ENCODE measurements at places on chromosomes 6 and 20.

GRCh38 chr6:73050706-73051105 is 174.6 kb downstream of the KHDC1L start:
- DNase-seq = no peak

DNA sequence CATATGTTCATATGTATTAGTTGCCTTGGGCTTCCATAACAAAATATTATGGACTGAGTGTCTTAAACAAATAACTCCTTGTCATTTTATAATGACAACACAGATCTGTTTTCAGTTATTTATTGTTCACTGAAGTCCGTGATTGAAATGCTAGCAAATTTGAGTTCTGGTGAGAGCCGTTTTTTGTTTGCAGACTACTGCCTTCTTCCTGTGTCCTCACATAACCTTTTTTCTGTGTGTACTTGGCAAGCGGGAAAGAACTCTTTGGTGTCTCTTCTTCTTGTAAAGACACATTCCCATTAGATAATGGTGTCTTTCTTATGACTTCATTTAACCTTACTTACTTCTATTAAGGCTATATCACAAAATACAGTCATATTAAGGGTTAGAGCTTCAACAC is 482.9 kb upstream of the EYS start:
- no peak for DNase-seq

DNA sequence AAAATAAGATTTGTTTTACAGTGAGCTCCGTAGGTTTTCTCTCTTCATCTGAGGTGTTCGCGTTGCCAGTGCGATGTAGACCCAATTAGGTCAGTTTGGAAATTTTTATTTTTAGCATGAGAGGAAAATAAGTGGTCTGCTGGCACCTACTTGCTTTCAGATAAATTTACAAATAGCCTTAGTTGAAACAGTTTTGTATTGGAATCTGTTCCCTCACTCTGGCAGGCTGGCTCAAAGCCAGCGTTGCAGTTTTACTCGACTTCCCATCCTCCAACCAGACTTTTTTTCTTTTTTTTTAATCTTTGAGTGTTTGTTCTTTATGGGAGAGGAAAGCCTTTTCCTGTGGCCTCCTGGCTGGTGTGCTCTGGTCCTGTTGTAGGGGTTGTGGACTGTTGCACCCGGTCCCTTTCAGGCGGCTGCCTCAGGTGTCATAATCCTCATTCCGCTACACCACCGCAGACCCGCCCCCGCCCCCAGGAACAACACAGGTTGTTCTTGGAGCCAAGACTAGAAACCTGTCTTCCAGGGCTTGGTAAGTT is 46.7 kb downstream of the TIAM2 start:
- no peak for DNase-seq

DNA sequence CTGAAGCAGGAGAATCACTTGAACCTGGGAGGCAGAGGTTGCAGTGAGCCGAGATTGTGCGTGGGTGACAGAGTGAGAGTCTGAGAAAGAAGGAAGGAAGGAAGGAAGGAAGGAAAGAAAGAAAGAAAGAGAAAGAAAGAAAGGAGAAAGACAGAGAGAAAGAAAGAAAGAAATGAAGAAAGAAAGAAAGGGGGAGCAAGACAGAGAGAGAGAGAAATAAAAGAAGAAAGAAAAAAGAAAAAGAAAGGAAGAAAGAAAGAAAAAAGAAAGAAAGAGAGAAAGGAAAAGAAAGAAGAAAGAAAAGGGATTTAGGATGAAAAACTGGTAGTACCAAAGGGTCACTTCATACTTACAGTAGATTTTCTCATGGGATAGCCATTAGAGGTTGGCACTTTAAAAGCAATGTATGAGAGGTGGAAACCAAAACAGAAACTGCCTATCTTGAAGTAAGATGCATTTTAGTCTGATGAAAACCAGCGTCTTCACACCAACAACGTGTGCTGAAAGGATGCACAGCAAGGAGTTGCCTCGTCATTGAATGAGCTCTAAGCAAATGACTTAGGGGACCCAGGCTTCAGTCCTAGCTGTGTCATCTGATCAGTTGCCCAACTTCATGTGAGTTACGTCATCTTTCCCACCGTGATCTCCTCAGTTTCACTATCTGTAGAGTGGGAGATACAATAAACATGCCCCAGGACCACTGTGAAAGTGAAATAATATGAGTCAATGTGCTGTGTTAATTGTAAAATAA is 133.9 kb upstream of the NEDD9 start:
- no peak for DNase-seq

- DNase-seq = no peak
These were observed 296.5 kb upstream of the SLC35B3 start for GRCh38 chr6:8731874-8732273.

DNA sequence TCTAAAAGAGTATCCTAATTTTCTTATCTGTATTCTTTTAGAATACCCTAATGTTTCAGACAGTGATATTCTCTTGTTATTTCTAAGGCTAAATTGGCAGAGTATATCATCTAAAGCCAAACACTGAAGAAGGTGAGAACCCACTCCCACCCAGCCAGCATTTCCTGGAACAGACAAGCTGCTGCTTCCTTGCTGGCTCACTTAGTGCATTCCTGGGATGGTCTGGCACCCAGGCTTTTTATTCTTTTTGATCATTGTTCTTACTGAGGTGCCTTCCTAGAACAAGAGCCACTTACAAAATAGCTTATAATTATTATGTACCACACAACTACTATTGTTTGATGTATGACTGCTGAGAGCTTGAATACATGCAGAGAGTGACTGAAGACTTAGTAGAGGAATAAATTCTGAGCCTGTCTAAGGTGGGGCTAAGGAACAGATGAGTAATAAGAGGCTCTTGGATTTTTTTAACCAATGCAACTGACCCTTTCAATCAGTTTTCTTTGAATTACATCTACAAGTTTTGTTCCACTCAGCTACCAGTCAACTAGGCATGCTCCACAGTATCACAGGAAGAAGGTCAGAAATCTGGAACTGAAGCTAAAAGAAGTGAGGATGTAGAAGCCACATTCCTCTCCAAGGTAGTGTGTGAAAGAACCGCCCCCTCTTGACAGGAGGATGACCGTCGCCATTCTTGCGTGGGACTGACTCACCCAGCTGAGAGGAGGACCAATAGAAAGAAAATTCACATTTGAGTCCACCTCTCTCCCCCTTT is 30.1 kb downstream of the PRPH2 start:
- DNase-seq = no peak

DNA sequence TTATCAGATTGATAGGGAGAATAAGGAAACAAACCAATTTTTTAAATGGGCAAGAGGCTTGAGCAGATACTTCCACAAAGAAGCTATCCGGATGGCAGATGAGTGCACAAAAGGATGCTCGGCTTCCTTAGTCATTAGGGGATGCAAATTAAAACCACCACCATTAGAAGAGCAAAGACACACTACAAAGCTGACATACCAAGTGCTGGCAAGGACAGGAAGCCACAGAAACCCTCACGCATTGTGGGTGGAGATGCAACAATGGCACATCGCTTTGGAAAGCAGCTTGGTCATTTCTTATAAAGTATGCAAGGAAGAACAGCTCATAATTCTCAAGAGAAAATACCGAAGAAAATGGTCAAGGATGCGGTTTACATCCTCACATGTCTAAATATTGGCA is 19.8 kb downstream of the BFSP1 start:
- DNase-seq = no peak

DNA sequence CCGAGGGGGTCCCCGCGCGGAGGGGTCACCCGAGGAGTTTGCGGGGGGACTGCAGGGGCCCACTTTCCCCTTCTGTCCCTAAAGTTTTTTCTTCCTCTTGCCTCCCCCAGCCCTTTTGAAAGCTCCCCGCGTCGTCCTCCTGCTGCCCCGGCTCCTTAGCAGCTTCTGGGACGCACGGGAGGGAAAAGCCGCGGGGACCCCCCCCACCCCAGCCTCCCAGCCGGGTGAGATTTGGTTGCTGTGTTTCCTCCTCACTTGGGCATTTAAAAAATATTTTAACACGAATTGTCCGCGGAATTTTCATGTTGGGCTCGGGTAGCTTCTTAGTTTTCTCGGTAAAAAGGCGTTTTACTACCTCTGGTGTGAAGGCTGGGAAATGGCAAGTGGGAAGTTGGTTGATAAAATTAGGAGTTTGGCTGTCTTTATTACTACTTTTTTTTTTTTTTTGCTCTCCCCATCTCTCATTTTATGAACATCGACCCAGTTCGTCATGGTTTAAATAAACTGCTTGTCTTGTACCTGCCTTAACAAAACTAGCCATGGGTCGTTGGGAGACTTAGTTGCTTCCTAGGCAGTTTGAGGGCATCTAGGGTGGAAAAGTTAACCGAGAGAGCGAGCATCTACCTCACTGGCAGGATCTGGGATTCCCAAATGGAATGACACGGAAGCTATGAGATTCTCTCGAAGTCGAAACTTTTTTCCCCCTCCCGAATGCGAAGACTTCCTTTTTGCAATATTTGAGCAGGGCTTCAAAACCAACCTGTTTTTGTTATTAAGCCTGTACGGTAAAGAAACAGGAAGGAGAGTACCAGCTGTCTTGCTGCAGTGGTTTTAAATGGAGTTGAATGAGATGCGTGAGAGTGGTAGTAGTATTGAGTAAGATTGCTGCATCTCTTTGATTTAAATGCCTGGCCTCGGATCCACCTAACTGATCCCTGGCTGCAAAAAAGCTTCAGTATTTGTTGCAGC is 868 bp downstream of the NCOA3 start:
- peak; percentile 27 for DNase-seq

DNA sequence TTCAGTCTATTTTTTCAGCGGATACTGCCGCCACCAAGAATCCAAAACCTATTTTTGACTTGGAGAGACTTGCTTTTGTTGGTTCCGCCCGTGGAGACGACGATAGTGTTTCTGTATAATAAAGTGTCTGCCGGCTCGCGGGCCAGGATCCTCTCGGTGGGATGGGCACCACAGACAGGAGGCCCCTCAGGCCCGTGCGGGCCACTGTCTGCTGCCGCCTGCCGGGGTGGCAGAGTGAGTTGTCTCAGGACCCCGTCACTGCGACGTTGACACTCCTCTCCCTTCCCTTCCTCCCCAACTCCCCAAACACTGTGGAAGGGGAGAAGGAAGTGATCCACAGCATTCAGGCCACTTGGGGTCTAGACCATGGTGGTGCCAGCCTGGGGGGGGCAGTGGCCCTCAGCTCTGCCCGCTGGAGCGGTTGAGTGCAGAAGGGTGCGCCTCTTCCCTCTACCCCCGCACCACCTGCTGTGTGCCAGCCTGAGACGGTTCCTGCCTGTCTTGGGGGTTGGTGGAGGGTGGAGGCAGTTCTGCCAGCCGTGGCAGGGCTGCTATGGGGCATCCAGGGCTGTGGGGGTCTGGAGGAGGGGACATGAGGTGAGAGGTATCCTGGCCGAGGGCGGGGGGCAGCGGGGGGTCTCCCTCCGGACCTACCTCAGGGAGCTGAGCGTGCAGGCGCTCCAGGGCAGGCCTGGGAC is 17.5 kb downstream of the RBM38 start:
- DNase-seq = no peak

- no peak for DNase-seq
These were observed 21.2 kb downstream of the THEMIS start for GRCh38 chr6:127879685-127880084.

- DNase-seq = no peak
These were observed 17.1 kb downstream of the IRF4 start for GRCh38 chr6:408599-409102.

DNA sequence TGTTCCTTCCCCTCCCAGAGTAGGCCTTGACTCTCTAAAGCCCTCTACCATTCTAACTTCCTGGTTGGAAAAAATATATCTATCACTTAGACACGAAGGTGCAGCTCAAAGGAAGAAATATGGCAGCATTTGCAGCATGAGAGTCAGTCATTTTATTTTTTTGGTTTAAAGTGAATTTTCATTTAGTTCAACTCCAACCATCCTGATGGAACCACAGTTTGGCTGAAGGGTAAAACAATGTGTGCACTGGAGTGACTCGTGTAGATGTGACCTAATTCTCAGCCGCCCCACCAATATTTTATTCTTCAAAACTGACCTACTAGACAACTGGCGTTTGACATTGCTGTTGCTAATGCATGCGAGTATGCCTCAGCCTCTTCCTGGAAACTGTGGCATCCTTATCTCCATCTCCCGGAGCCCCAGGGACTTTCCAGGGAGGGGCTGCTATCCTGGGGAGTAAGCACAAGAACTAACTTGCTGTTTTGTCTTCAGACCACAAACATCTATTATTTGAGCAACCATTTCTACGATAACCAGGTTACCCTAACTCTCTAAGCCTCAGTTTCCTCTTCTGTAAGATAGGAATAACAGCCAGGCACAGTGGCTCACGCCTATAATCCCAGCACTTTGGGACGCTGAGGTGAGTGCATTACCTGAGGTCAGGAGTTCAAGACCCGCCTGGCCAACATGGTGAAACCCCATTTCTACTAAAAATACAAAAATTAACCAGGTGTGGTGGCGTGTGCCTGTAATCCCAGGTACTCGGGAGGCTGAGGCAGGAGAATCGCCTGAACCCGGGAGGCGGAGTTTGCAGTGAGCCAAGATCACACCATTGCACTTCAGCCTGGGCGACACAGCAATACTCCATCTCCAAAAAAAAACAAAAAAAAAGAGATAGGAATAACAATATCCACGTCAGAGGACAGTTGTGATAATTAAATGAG is 148.7 kb upstream of the JARID2 start:
- no peak for DNase-seq

DNA sequence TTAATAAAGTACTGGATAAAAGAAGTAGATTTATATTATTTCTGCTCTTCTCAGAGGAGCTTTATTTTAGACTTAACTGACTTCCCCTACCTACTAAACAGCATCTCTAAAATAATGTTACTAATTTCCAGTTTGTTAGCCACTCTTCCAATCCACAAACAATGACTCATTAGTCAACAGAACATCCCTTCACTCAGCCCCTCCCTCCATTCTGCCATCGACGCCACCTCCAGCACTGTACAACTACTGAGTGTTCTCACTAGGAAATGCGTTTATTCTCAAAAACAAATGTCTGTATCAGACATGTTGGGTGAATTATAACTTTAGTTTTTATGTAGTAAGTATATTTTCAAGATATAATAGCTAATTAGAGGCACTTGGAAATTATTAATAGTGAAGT is 427.0 kb downstream of the EYS start:
- no peak for DNase-seq

GRCh38 chr6:111662794-111663593 is 57.3 kb upstream of the TRAF3IP2 start:
- no peak for DNase-seq

DNA sequence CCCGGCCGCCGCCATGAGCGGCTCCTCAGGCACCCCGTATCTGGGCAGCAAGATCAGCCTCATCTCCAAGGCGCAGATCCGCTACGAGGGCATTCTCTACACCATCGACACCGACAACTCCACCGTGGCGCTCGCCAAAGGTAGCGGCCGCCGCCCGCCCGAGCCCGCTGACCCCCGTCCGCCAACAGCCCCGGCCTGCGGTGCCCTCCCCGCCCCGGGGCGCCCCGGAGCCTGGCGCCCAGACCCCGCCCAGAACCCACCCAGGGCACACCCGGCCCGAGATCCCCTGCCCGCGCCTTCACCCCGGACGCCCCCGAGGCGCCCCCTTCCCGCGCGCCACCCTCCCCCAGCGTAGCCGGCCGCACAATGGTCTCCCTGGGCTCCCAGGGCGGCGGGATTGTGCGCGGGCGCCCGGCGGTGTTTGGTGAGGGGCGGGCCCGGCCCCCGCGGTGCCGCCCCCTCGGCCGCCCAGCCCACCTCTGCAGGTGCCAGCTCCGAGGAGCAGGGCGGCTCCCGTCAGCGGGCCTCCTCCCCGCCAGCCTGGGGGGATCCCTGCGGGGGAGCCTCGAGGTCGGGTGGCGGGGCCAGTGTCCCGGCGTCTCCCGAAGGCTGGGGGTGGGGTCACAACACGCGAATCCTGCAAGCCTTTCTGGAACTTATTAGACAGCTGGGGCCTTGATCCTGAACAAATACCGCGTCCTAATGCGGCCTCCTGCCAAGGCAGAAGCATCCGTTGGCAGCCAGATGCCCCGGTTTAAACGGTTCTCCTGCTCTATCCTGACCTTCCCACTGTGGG is 577 bp downstream of the LSM14B start:
- no peak for DNase-seq

- no peak for DNase-seq
These were observed 85.8 kb downstream of the LYRM4 start for GRCh38 chr6:5174756-5175549.

All from HS-27A (cell line).